Stimulated activated CD4-positive, alpha-beta T cell treated with anti-CD3 and anti-CD28 coated beads, Interleukin-4, amount 100 ng/mL, for 4 hours (primary cell): ENCODE measurements at places on chromosomes 16 and 17.

GRCh38 chr16:54927125-54928015, 3.3 kb upstream of the IRX5 start:
- DNase-seq, result no peak

GRCh38 chr17:55351226-55351625, 70.4 kb downstream of the MMD start:
- DNase-seq, result no peak

DNA sequence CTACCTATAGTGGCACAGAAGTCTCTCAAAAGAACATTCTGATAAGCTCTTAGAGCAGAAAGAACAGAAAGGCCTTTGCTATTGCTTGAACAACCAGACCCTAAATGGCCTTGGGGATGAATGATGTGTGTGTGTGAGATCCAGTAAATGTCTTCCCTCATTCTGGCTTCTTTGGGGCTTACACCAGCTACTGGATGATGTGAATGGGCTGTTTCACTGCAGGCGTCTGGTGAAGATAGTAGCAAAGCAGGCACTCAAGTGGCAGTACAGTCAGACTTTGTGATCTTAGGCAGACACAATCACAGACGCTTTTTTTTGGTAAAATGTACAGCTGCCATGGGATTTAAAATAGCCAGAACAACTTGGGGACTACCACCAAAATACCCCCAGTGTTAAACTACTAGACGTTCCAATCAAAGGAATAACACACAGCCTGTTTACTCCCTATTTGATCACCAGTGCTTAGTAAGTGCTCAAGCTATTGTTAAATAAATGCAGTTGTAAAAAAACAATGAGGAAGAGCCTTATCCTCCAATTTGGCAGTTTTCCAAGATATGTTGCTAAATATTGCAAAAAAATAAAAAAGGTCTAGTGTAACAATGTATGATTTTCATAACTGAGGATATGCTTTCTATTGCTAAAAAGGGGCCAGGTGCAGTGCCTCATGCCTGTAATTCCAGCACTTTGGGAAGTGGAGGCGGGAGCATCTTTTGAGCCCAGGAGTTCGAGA, 17.9 kb downstream of the NDUFAB1 start:
- no peak for DNase-seq

DNA sequence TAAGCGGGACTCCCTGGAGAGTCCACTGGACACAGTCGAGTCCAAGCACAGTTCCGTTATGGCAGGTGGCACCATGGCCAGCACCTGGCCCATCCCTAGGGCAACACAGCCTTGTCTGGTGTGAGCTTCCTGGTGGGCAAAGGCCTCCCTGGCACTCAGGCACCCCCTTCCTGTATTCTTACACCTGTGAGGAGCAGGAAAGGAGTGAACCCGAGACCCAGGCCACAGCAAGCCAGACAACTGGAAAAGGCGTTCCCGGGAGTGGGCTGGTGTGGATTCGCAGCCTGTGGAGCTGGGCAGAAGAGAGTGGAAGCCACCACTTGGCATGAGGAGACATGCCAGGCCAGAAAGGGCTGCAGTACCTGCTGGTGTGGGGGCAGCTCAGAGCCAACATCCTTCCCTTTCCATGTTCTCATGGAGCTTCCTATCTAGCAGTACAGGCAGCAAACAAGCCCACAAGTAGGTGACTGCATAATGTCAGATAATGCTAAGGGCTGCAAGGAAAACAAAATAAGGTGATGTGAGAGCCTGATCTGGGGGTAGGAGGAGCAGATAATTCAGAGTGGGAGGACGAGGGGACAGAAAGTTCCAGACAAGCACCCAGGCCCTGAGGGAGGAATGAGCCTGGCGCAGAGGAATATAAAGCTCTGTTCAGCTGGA, 87.0 kb downstream of the GNAO1 start:
- DNase-seq, result no peak

DNA sequence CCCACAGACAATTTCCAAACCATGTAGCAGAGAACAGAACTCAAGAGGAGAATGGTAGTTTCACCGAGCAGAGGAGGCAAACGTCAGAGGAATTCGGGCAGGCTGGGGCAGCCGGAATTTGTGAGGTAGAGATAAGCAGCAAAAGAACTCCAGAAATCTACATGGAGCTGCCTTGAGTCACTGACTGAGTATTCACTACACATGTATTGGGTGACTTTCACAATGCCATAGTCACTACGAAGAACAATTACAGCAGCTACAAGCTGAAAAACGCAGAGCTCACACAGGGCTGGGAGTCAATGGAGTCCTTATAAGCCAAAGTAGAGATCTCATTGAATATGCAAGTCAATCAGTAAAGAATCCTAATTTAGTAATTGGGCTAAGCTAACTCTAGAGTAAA, 13.4 kb downstream of the CMC2 start:
- DNase-seq, result no peak

DNA sequence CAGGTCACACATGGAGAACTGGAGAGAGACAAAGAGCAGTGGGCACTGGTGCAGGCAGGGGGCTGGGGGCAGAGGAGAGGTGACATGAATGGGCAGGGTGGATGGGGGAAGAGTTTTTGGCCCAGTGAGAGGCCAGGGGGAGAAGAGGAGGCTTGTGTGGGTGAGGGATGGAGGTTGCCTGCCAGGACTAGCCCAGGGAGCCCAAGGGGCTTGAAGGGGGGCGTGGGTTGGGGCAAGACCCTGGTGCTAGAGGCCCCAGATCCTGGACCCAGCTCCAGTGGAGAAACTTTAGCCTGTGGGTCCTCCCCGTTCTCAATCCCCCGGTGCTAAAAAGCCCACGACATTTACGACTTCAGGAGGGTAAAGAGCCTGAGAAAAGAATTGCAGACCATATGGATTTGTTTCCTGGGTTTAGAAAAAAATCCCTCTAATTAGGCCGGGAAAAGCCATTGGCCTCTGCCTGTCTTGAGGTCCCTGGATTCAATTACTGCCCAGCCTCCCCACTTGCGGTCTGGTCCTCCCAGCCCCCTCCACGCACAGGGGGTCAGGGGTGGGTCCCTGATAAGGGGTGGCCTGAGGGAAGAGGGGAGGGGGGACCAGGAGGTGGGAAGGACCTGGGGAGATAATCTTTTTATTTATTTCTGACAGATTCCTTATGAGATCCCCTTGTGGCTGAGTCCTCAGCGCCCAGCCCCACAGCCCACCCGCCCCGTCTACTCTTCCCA, 33.0 kb downstream of the NGFR start:
- DNase-seq, result no peak

- no peak for DNase-seq
Observed at GRCh38 chr17:29022074-29022473, 16.2 kb upstream of the SEZ6 start.

GRCh38 chr16:15607700-15608396, 35.1 kb downstream of the MARF1 start:
- no peak for DNase-seq

GRCh38 chr16:3952737-3953131, 72.2 kb upstream of the CREBBP start:
- DNase-seq, result no peak

DNA sequence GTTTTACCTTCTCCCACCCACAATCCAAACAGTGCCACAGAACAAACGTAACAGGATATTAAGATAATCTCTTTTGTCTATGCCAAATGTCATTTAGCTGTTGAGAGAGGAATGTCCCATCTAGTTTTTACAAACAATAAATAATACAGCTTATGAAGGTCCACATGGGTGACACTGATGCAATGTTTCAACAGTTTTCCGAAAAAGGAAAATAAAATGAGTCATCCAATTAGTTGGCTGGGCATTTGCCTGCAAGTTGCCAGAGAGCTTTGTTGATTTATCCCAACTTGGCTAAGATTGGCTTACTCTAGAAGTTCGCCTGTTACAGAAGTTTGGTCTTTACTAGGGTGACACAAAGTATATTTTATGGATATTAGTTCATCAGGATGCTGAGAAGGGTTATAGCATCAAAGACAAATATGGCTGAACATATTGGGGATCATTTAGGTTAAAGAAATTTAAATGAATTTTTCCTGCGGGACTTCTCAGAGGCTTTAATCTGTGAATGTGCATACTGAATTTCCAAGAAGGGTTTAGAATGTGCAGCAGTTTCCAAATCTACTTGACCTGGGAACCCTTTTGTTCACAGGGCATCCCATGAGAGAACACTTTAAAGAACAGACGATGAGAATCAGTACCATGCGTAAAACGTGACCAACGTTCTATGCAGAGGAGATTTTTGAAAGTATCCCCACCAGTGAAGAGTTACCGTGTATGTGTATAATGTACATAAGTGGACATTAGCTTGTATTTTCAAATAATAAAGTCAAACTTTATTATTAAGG, 73.1 kb downstream of the CDH13 start:
- no peak for DNase-seq

DNA sequence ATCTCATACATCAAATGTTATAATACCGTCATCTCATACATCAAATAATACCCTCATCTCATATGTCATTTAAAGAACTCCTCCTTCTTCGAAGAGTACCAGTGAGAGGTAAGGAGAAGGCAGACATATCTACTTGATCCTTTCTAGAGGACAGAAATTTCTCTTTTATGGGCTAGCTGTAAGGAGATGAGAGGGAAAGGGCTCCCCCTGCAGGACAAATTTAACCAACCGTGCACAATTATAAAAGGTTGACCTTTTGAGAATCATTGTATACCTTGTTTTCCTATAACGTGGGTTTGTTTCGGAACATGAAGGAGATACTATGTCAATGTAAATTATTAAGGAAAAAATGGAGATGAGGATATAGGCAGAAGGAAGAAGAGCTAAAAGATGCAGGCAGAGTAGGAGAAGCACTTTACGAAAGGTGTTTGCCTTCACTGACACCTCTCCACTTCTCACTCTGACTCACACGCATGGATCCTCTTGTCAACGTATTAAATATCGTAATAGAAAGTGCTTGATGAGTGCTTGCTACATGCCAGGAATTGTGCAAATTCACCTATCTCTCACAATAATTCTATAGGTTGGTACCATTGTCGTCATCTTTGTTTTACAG, 465.9 kb upstream of the ERCC4 start:
- peak; percentile 6 for DNase-seq

DNA sequence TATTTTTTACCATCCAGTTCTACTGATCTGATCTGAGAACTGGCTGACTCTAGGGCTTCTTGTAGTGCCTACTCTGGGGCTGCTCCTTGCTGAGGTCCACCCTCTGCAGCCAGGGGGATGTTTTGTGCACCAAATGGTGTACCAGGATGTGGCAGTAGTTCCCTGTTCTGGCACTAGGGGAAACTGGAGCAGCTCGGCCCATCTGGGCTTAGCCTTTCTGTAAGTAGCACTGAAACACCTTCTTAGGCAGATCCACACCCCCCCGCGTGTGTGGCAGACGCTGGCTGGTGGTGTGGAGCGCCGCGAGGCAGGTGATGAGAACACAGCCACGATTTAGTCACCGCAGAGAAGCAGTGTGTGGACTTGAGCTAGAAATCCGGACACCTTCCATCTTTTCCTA, 17.0 kb downstream of the DUSP14 start:
- DNase-seq, result no peak

- DNase-seq, result no peak
Observed at GRCh38 chr16:90046971-90047713, 27.9 kb upstream of the DBNDD1 start.

DNA sequence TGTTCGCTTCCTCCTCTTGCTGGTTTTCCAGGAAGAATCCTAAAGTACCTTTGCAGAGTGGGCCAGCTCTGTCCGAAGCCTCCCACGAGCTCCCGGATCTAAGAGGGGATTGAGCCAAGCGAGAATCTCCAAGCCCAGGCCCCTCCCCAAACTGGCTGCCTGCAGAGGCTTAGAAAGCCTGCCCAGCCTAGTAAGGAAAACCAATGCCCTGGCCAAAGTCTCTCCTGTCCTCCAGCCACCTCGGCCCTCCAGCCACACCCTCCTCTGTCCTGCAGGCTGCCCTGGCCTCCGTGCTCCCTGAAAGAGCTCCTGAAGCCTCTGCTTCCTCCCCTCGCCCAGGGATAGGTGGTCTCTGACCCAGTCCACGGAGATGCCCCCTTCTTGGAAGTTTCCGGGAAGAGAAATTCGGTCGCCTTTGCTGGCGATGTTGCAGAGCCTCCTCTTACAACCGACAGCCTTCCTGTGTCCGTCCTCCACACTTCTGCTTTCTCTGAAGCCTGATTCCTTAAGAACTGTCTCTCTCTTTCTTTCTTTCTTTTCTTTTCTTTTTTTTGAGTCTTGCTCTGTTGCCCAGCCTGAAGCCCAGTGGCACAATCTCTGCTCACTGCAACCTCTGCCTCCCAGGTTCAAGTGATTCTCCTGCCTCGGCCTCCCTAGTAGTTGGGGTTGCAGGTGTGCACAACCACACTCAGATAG, 54.9 kb upstream of the TOB1 start:
- DNase-seq, result no peak

DNA sequence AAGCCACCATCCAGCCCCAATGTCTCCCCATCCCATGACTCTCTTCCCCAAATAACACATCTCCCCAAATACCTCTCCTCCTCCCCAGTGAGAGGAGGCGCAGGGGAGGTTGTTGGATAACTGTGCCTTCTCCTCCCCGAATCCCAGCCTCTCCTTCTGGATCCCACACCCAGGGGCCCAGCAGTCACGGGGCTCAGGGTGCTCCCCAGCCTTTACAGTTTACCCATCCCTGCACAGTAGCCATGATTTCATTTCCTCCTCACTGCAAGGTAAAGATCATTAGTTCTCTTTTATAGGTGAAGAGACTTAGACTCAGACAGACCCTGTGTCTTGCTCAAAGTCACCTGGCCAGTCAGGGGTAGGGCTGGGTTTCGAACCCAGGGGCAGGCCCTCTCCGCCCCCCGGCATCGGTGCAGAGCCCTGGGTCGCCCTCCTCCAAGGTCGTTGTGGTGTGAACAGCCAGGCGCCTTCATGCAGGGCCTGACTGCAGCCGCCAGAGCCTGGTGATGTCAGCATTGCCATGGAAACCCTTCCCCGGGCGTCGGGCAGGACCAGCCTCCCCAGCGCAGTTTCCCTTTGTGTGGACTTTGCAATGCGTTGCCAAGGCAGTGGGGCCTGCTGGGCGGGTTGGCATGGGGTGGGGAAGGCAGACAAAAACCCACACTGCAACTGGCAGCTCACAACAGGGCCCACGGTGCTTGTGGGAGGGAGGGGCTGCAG, 53.3 kb upstream of the TOB1 start:
- peak; percentile 56 for DNase-seq

DNA sequence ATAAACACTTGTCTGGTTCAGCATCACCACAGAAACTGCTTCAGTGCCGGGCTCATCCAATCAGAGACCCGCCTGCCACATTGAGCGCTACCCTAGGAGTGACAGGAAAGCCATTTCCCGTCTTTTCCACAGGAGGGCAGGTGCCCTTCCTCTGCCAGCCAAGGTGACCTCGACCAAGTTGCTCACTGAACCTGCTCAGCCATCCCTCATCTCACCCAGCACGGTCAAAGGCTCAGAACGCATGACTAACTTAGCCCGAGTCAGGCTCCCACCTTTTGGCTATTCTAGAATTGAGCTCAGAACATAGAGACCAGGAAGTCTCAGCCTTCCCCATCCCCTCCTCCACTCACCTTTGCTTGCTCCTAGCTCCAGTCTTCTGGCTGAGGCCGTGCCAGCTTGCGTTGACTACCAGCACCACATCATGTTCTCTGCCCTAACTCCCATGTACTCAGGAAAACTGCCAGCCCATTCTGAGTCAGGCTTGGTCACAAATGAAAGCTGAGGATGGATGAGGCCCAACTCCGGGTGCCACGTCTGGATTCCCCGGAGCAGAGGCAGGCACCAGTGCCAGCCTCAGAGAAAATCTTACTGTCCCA, 15.6 kb downstream of the MRPS23 start:
- DNase-seq, result no peak

- DNase-seq, result no peak
Observed at GRCh38 chr17:2904135-2904534, 107.9 kb downstream of the RAP1GAP2 start.
